Stimulated activated memory B cell treated with anti-CD40 and anti-IgM and Interleukin-4, amounts not matched to agents 10 μg/mL and 1 μg/mL and 100 μg/mL, for 72 hours (primary cell): ENCODE measurements at places on chromosomes 7 and 10.

DNA sequence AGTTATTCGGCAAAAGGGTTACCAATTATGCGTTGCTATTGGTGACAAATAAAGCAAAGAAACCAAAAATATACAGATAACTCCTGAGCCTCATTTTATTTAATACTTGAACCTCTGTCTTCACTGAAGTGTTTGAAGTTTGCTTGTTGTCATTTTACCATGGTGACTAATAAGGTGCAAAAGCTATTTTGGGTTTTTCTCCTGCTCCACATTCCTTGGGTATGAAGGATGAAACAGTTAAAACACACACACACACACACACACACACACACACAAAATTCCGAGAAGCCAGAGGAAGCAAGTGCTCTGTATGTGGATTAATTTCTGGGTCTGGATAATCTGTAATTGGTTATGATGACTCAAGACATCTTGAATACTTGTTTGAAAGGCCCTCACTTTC, 246.5 kb downstream of the COBL start:
- ATAC-seq = no peak

DNA sequence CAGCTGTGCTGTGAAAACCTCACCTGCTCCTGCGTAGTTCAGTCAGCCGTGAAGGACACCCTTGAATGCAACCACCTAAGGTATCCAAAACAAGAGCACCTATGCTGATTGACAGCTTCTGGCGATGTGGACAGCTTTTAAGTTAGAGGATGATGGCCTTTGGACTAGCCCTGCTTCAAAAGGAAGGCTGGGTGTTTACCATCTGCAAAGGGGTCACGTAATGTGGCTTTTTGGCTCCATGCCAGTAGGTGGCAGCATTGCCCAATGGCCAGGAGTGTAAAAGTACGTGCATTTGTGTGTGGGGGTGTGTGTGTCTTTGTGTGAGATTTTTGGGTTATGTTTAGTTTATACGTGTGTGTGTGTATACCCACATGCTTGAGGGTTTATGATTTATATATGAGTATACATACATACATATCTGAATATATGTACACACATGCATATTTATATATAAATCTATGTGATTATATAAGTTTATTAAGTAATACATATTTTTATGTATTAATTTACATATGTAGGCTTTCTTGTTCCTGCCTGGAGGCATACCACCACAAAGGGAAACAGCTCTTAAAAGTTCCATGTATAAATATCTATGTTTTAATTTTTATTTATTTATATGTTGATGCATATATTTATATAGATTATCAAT, 236.3 kb upstream of the ANKRD30A start:
- peak; percentile 73 for ATAC-seq

DNA sequence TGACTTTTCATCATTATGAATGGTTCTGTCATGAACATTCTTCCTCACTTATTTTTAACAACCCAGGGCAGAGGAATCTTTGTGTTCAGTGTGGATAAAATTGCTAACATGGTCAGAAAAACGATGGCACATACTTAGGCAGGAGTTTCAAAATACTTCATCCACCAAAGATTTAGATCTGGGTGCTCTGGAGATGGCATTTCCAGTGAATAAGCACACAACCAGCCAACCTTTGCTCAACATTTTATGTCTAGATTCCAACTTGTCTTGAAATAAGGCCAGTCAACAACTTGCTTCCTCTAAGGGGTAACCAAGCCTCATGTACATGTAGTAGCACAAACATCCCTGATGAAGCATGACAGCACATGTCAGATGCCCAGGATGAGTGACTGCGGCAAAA, 33.4 kb upstream of the ADRB1 start:
- ATAC-seq = no peak

GRCh38 chr7:111009526-111010040, 81.3 kb upstream of the LRRN3 start:
- ATAC-seq = no peak

GRCh38 chr7:121774563-121774962, 98.4 kb upstream of the PTPRZ1 start:
- no peak for ATAC-seq

DNA sequence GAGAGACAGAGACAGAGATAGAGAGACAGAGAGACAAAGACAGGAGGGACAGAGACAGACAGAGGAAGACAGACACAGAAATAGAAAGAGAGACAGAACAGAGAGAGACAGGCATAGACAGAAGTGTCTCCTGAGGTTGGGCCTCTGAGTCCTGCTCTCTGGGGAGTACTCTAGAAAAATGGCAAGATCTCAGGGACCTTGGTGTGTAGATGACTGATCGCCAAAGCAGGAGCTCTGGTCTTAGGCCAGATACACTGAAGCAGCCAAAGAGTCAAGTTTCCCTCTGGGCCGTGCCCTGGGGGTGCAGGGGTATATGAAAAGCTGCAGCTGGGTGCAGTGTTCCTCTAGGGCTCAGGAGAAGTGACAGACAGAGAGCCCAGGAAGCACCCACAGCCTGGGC, 176.6 kb upstream of the TNS3 start:
- no peak for ATAC-seq

DNA sequence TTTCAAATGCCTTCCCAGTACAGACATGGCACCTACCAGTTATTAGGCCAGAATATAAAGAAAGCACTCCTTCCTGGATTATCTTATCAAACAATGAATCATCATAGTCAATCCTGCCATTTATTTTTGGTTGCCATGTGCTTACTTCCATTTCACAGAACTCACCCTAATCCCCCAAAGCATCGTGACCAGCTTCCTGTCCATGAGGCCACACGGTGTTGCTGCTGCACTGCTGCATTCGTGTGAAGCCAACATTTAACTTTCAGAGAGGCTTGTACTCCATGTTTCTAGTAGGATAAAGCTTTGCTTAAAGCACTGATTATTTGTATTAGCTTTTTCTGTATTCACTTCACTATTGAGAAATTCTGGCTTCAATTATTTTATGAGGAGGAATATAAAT, 14.4 kb downstream of the COL28A1 start:
- ATAC-seq = no peak

- no peak for ATAC-seq
Observed at GRCh38 chr7:117143066-117143465, 179.8 kb downstream of the WNT2 start.

DNA sequence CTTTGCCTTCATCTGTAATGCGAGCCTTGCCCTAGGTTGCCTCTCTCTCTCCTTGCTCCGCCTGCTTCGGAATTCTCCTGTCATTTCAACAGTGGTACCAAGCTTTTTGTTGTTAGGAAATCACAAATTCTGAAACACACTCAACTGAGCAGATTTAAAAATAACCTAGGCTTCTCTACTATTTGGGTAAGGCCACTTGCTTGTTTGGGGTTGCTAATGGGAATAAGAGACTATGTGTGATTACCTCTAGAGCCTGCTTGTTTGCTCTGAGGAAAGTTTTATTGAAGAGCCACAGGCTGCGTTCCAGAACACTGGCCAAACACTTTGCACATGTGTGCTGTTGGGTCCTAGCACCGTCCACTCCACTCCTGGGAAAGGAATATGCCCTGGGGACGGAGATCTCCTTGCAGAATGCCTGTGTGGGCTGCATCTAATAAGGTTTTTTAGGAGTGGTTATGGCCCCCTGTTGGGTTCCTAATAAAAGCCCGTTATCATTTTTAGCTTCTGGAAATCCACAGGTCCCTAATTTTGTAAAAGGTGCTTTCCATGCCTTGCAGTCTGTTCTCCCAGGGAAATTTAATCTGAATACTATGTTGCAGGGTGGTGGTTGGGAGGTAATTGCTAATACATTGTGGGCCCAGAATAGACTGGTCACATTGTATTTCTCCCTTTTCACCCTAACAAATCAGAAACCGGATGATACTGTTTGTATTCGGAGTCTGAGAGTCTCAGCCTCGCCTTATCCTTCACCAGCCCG, 68.7 kb upstream of the KLF6 start:
- ATAC-seq = no peak

DNA sequence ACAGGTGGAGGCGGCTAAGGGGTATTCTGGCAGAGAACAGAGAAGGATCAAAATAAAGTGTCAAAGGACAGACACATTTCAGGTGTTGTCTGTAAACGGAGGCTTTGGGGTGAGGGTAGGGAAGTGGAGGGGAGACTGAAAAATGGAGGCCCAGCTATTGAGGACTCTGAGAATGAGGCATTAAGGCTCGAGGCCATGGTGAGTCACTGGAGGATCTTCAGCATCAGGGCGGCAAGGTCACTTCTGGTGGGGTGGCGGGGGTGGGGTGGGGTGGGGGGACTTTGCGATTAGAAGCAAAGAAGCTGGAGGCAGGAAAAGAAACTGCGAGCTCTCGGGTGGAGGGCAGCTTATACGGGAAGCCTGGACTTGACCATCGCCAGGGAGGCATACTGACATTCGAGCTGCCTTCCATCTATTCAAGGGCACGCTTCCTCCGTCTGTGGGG, 58.4 kb upstream of the PCGF5 start:
- ATAC-seq = no peak

- ATAC-seq = no peak
Observed at GRCh38 chr7:27873981-27874957, 134.3 kb downstream of the TAX1BP1 start.

- ATAC-seq = no peak
Observed at GRCh38 chr7:13144673-13145072, 457.2 kb downstream of the ARL4A start.

GRCh38 chr10:136465-136762, 1.2 kb downstream of the ZMYND11 start:
- peak; percentile 37 for ATAC-seq

- ATAC-seq = no peak
Observed at GRCh38 chr7:22397981-22398380, 41.0 kb upstream of the RAPGEF5 start.

GRCh38 chr10:28687683-28688001, 10.3 kb downstream of the BAMBI start:
- no peak for ATAC-seq

GRCh38 chr7:147861058-147861716, 729.4 kb upstream of the C7orf33 start:
- ATAC-seq = no peak

- no peak for ATAC-seq
Observed at GRCh38 chr7:81236560-81236959, 317.7 kb upstream of the SEMA3C start.

DNA sequence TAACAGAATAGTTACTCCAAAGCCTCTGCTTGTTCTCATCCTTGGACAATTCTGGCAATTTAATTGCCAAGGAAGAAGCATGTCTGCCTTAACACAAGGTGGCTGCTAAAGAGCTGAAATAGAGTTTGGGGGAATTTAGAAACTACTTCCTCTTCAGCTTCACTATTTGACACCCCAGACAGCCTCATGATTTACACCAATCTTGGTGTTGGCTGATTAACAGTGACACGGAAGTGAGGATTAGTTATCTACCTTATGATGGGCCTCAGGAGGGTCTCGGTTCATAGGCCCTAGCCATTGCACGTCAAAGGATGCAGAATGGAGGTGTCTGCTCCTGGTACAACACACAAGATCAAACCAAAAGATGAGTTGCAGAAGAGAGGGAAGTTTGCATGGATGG, 102.4 kb downstream of the RELN start:
- no peak for ATAC-seq

DNA sequence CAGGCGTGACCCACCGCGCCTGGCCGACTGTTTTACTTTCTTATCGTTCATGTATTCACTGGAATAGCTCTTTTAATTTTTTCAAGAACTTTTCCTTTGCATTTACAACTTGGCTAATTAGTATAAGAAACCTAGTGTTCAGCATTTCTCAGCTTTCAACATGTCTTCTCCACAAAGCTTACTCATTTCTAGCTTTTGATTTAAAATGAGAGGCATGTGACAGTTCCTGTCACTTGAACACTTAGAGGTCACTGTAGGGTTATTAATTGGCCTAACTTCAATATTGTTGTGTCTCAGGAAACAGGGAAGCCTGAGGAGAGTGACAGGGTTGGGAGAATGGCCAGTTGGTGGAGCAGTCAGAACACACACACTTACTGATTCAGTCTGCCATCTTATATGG, 125.1 kb upstream of the GPR22 start:
- ATAC-seq = no peak

DNA sequence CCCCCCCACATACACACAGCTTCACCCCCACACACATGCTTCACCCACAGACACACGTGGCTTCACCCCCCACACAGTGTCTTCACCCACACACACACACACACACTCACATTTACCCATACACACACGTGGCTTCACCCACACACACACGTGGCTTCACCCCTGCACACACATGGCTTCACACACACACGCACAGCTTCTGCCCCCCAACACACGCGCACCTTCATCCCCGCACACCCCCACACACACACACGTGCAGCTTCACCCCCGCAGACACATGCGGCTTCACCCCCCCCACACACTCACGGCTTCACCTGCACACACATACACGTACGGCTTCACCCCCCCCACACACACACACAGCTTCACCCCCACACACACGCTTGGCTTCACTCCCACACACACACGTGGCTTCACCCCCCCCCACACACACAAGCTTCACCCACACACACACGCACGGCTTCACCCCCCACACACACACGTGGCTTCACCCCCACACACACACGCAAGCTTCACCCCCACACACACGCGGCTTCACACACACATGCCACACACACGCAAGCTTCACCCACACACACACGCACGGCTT, 82.4 kb downstream of the NKX6-2 start:
- no peak for ATAC-seq

GRCh38 chr7:45962861-45963260, 41.8 kb upstream of the IGFBP3 start:
- ATAC-seq = no peak

- no peak for ATAC-seq
Observed at GRCh38 chr7:138665249-138665648, 35.9 kb downstream of the SVOPL start.

DNA sequence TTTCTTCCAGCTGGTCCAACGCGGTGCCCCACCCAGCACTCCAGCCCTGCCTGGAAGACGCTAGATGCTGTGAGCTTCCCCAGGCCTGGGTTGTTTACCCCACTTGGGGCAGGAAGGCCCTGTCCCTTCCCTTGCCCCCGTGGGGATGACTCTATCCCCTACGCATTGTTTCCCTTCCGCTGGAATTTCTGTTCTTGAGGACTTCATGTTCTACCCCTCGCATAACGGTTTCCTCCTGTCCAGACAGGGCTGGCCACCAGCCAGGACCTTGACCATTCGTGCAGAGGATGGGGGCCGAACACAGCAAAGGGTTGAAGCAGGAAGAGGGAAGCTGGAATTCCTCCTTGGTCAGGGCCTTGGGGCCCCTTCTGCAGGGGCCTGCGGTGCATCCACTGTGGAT, 14.7 kb upstream of the SERPINE1 start:
- no peak for ATAC-seq
